Suprapubic skin (tissue), 4 donors: ENCODE measurements at places on chromosomes 2 and 18.
A peak's percentile ranks its signal among the peaks of the same experiment; 100 is the strongest.

GRCh38 chr2:200466425-200467418 is 43.1 kb downstream of the KCTD18 start:
- DNase-seq = peak; percentile 71

DNA sequence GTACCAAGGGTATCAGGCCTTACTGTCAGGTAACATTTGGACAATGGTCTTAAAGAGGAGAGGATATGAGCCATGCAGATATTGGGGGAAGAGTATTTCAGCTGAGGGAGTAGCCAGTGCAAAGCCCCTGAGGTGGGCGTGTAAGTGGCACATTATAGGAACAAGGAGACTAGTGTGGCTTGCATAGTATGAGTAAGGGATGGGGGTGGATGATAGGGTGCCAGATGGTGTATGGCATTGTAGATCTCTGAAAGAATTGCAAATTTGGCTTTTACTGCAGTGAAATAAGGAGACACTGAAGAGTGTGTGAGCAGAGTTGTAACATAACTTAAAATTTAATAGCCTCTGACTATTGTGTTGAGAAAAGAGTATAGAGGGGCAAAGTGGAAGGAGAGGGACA is 244.0 kb downstream of the PDE11A start:
- DNase-seq = no peak

- DNase-seq = no peak
Observed at GRCh38 chr2:98547092-98547790, 61.1 kb downstream of the COA5 start.

DNA sequence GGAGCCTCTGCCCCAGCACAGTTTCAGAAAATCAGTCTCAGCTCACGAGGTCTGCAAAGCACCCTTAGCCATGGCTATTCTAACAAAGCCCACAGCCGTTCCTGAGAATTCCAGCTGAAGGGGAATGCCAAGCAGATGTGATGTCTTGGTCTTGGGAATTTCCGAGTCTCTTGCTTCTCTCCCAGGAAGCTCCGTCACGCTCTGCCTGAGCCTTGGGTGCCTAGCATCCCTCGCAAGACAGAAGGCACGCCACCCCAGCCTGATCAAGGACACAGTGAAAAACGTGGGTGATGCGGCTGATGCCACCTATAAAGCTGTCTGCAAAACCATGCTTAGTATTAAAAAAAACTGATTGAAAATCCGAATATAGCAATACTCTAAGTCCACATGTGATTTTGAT is 254.6 kb downstream of the SH3BP4 start:
- no peak for DNase-seq

GRCh38 chr2:235077046-235077445 is 125.2 kb downstream of the SH3BP4 start:
- DNase-seq = no peak

GRCh38 chr2:112048887-112049286 is 6.2 kb upstream of the TMEM87B start:
- no peak for DNase-seq

DNA sequence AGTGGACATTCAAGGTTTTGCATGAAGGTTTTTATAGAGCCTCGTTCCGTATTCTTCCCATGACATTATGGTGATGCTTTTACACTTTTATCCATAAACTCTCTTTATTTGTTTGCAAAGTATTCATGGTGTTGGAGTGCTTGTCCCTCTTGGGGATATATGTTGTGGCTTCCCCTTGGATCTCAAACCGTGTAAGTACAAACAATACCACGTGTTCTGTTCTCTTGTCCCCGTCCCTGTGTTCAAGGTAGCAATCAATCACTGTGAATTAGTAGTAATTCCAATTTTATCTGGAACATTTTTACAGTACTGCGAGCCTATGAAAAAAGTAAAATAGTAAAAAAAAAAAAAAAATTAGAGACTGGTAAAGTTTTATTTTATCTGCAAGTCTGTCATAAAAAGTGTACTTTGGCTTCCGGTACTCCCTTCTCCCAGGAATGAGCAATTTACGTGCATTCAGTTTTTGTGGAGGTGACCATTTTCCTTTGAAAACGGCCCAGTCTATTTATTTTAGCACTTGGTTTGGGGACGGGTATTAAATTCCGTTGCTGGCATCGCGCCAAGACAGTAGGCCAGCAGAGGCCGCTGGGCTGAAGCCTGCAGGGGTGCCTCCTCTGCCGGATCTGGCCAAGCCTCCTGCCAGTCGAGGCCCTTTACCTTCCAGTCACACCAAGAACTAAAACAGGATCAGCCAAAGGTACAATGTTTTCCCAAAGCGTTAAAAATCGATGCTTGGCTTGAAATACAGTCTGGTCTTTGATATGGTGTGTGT is 175.7 kb downstream of the SOCS6 start:
- DNase-seq = peak; percentile 90

- DNase-seq = no peak
Observed at GRCh38 chr2:101205521-101206479, 46.9 kb upstream of the CNOT11 start.

DNA sequence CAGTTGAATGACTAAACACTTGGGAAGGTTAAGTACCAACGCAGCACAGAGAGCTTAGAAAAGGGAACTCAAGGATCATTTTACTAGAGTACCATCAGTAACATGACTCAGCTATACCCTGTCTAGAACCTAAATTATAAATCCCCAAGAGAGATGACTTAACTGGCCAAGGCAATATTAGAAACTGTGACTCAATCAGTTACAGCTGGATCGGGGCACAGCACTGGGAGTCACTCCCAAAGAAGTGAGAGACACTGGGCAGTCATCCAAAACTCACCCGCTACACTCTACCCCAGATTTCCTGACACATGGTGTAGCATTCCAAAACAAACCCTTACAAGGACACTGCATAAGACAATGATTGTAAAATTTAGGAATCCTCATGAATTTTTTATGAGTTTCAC is 17.7 kb downstream of the IWS1 start:
- DNase-seq = peak; percentile 81

- DNase-seq = no peak
Observed at GRCh38 chr2:237453671-237454070, 33.4 kb upstream of the MLPH start.

GRCh38 chr2:237998530-237998929 is 31.7 kb downstream of the UBE2F start:
- DNase-seq = no peak

DNA sequence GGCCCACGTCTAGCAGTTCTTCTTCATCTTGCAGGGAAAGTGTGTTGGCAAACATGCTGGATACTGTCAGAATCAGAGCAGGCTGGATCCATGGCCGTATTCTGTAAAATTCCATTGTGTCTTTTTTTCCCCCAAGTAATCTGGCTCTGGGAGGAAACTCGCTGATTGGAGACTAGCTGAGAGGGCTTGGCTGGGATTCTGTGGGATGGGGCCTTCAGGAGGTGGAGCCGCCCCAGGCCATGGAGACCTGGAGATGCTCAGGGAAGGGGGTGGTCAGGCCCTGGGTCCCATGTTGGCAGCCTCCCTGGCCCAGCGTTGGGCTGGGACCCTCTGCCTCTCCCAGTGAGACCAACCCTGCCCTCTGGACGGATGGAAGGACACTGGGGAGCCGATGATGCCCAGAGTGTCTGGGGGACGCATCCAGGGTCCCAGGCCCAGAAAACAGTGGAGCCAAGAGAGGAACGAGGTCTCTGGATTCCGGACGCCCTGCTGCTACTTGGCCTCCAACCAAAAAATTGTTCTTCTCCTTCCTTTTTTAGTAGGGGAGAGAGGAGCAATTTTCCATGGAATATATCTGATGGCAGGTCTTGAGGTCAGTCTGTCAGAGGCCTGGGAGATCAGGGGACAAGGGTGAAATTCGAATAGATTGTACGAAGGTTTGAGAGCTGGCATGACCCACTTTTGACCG is 114.5 kb downstream of the AGAP1 start:
- no peak for DNase-seq

DNA sequence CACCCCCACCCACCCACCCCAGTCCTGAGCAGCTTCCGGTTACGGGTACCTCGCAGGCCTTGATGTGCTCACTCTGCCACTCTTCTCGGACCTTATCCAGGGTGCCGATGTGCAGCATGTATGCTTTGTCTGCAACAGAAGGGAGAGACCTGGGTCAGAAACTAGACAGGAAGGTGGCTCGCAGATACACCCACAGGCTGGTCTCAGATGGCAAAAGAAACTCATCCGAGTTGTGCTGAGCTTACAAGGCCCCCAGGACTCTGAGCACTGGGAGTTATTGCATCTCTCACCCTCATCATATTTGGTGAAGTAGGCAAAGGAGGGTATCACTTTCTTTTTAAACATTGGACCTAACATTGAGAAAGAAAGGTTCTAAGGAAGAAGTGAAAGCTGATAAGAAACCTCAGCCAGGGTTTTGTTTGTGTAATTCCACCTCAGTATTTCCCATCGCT is 30.6 kb upstream of the EPG5 start:
- DNase-seq = no peak

GRCh38 chr2:67783026-67783425 is 279.8 kb downstream of the C1D start:
- no peak for DNase-seq

- DNase-seq = no peak
Observed at GRCh38 chr18:78737006-78737915, 242.4 kb upstream of the SALL3 start.

GRCh38 chr2:20418519-20418918 is 28.4 kb upstream of the RHOB start:
- peak; percentile 53 for DNase-seq

GRCh38 chr2:118945881-118946280 is 3.9 kb downstream of the MARCO start:
- DNase-seq = no peak

GRCh38 chr2:37412231-37412630 is 67.8 kb downstream of the QPCT start:
- DNase-seq = no peak

- no peak for DNase-seq
Observed at GRCh38 chr2:108324531-108325255, 36.0 kb downstream of the SULT1C2 start.

DNA sequence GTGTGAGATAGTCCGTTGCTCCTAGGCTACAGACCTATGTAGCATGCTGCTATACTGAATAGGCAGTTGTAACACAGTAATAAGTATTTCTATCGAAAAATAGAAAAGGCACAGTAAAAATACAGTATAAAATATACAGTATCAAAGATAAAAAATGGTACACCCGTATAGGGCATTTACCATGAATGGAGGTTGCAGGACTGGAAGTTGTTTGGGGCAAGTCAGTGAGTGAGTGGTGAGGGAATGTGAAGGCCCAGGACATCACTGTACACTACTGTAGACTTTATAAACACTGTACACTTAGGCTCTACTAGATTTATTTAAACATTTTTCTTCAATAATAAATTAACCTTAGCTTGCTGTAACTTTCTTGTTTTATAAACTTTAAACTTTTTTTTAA is 3.5 kb downstream of the MAP3K20 start:
- no peak for DNase-seq

- no peak for DNase-seq
Observed at GRCh38 chr18:32461709-32462272, 8.9 kb downstream of the GAREM1 start.

GRCh38 chr2:136324966-136325365 is 207.0 kb upstream of the CXCR4 start:
- no peak for DNase-seq

DNA sequence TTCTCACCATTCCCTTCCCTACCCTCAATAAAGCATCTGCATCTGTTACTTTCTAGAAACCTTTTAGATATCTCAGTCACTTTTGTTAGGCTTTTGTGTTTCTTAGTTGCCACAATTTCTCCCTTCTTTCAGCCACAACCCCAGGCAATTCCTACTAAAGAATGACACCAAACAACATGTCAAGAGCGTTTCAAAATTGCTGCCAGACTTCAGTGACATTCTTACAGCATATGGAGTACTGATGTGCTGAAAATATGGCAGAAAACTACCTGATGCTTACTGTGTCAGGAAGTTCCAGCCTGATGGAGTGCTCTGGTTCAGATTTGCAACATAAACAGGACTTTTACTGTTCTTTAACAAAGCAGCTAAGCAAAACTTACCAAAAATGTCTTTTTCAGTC is 957.7 kb upstream of the POU3F3 start:
- DNase-seq = no peak

DNA sequence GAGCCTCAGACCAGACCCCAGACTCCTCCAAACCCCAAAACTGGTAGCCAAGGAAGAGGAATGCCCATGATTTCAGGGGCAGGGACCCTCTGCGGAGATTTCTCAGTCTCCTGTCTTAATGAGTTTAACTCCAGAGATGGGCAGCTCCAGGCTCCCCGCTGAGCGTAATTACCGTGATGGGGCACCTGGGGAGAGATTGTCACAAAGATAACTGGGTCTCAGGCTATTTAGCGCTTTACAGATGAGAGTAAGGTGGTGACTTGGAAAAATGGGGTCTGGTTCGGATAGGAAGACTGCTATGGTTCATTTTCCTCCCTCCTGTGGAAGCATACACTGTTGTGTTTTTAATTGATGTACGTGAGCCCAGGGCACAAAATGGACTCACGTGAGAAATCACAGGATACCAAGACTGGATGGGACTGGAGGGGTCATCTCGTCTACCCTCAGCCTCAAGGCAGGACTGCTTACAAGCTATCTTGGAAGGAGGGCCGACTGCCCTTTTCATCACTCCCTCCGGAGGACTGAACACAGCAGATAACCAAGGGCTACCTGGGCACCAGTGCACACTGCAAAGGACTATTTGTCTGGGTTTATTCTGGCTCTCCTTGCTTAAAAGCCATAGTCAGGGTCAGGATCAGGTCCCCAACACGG is 427.8 kb downstream of the ZNF521 start:
- no peak for DNase-seq

- no peak for DNase-seq
Observed at GRCh38 chr2:209911486-209911885, 91.0 kb upstream of the RPE start.

DNA sequence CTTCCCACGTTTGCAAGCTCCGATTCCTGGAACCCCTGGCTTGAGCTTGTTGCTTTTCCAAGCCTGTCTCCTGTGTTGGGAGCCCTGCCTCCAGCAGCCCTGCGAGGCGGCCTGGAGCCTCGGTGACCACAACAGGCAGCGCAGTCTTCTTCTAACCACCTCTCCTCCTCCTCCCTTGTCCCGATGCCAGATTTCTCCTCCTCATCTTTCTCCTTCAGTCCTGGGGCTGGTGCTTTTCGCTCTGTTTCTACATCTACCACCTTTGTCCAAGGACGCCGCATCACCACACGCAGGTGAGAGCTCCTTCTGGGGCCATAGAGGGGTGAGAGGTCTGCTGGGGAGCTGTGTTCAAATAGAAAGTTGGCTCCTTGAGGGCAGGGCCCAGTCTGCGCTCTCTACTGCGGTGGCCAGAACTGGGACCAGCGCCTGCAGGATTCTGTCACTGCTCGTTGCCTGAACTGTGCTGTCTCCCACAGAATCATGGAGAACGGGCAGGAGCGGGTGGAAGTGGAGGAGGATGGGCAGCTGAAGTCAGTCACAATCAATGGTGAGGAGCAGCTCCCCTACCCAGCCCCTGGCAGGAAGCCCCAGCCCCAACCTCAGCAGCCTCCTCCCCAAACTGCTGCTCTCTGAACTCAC is 3.9 kb downstream of the DNAJB2 start:
- DNase-seq = peak; percentile 56

- DNase-seq = no peak
Observed at GRCh38 chr2:67716895-67717396, 319.8 kb downstream of the ETAA1 start.

GRCh38 chr18:62976227-62976626 is 260.9 kb downstream of the PHLPP1 start:
- no peak for DNase-seq
